ENCODE measurements at places on chromosomes 7 and 10. TPM values are rescaled to one million over a fixed set of nuclear protein-coding genes. Genes with fewer than 3 reads are reported as not detected.
A peak's percentile ranks its signal among the peaks of the same experiment; 100 is the strongest.

DNA sequence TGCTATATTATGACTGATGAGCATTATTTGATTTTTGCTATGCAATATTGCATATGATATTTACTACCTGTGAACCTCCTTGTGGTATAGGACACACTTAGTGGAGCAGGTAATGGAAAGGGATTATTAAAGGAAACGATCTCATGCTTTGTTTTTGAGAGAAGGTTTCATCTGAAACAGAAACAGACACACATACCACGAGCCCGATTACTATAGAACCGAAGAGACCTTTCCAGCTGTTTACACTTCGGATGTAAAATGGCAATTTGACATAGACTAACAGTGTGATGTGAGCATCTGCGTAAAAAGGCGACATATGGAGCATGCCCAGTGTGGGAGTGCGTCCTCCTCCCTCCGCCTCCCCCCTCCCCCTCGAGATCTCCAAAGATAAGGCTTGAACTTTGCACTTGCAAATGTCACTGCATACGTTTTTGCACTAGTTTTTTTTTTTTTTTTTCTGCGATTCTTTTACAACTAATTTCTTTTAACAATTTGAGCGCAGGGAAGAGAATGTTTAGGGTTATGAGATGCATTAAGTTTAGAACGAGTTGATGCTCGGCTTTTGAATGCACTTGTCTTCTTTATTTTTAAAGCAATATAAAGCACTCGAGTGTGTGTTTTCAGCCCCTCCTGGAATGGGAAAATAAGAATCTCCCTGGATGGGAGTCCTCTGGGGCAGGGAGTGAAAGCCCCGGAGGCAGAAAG lies 251.0 kb downstream of the NSUN6 start:
- DNase-seq: no peak

GRCh38 chr7:114628362-114628761 lies 213.7 kb downstream of the FOXP2 start:
- no peak for DNase-seq

DNA sequence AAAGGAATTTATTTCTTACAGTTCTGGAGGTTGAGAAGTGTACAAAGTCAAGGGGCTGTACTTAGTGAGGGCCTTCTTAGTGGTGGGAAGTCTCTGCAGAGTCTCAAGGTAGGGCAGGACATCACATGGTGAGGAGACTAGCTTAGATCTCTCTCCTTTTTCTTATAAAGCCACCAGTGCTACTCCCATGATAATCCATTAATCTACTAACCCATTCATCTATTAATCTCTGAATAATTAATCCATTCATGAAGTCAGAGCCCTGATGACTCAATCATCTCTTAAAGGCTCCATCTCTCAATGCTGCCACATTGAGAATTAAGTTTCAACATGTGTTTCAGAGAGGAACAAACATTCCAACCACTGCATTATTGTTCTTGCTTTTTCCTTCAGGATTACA lies 64.4 kb upstream of the CSTF2T start:
- no peak for DNase-seq

Gene CLRN3
- total RNA-seq: not detected

DNA sequence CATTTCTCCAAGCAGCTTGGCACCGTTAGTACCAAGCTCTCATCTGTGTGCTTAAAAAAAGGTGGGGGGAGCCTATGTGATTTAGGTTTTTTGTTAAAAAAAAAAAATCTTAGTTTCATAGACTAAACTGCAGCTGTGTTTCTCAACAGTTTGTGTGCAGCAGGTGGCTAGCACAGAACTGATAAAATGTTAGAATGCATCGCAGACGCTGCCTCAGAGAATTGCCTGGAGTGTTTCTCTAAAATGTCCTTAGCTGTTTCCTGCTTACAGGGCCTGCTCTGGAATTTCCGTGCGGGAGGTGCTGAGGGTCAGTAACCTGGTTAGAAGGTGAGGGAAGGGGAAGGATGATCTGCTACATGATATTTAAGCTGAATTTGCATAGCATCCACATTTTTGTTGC lies 268.9 kb downstream of the PLXDC2 start:
- DNase-seq: no peak

Gene LOXL4
- total RNA-seq: 10.0 TPM

Gene SPAM1
- not detected for total RNA-seq

Gene CYP26A1
- not detected for total RNA-seq

Gene SLC26A3
- total RNA-seq: 13.1 TPM

DNA sequence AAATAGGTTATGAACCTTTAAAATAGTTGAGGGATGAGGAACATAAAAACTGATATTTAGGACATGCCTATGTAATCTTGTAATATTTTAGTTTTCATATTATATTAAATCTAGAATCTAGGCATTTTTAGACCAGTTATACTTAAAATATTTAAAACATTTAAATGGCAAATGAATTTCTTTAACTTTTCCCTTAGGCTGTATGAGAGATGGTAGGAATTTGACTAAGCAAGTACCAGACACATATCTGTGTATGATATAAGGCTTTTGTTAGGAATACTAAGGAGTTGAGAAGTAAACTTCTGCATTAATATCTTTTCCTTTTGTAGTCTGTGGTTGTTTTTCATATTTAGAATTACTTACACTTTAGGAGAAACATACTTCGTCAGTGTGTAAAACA lies 25.1 kb downstream of the SEPTIN7 start:
- no peak for DNase-seq

GRCh38 chr10:78319841-78320240 lies 286.2 kb downstream of the RPS24 start:
- peak; percentile 55 for DNase-seq

Gene FRG2B
- total RNA-seq: not detected

- no peak for DNase-seq
These were observed 782 bp downstream of the IFIT5 start for GRCh38 chr10:89414879-89415821.

GRCh38 chr7:85070967-85071628 lies 115.8 kb downstream of the SEMA3D start:
- DNase-seq: no peak

Gene MYL7
- not detected for total RNA-seq

GRCh38 chr10:3287572-3288445 lies 115.2 kb upstream of the PITRM1 start:
- DNase-seq: no peak

Gene PDE1C
- total RNA-seq: 19.9 TPM

GRCh38 chr7:120091807-120092206 lies 181.2 kb upstream of the KCND2 start:
- no peak for DNase-seq

GRCh38 chr7:141276031-141276430 lies 202.2 kb downstream of the TMEM178B start:
- DNase-seq: no peak

- DNase-seq: no peak
These were observed 60.5 kb upstream of the C10orf90 start for GRCh38 chr10:126730856-126731609.

- DNase-seq: no peak
These were observed 21.8 kb downstream of the STAM start for GRCh38 chr10:17665747-17666146.

GRCh38 chr7:137961200-137962177 lies 40.4 kb downstream of the CREB3L2 start:
- no peak for DNase-seq

GRCh38 chr10:88528201-88528600 lies 54.9 kb downstream of the RNLS start:
- DNase-seq: no peak

DNA sequence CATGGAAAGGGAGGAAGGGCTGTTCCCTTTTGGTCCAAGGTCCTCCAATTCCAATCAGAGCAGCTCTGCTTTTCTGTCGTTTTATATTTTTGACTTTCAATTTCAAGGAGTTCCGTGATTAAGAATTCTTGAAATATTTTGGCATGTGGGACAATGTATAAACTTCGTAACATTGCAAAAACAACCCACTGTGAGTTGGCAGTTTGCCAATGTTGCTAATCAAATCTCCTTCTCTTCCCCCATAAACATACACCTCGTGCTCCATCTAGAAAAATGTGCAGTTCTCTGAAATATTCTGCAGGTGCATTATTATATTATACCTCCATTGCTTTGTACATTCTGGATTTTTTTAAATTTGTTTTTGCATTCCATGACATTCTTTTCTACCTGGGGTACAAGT lies 49.8 kb downstream of the POU6F2 start:
- DNase-seq: no peak

DNA sequence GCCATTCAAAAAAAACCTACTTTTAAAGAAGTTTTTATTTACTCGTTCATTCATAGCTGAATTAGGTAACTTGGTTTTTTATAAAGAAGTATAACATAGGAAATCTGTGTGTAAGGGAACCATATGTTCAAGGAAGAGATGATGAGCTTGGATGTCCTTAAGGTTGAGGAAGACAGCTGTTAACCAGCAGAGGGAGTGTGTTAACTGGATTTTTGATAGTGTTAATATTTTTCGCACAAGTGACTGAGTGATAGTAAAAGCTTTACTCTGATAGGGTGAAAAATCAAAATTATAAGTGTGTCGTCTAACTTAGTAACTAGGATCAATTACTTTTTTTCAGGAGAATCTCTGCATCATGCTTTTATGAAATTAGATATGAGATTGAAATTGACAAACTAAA lies 134.7 kb downstream of the ARL5B start:
- DNase-seq: no peak

Gene TAS2R41
- not detected for total RNA-seq
